ENCODE measurements at places on chromosomes 12 and 14.

DNA sequence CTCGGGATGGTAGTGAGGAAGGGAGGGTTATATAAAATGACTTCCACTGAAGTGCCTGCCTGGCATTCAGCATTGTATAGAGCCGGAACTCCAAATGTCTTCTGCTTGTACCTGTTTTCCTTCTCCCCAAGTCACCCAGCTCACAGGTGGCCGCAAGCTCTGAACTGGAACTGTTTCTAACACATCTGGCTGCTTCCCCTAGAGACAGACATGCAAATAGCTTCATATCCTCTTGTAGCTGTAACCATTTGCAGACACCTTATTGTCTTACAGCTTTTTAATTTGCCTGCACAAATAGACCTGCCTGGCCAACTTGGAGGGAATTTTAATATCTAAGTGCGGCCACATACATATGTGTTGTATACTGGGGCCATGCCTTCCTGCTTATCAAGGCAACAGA is 126.0 kb downstream of the CHST11 start:
- DNase-seq = no peak

DNA sequence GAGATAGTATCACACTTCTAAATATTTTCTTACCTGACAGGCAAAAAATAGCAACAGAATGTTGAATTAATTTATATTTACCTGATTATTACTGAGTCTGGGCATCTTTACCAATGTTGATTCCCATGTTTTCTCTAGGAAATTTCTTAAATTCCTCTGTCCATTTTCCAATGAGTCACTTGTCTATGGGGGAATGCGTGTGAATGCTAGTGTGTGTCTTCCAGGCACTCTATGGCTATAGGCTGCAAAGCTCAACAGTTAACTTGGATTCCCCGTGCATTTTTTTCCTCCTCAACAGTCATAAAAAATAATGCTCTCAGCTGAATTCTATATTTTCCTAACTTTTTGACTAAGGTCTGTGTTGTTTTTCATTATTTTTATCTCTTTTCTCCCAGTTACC is 1385.8 kb upstream of the FLRT2 start:
- DNase-seq = no peak

DNA sequence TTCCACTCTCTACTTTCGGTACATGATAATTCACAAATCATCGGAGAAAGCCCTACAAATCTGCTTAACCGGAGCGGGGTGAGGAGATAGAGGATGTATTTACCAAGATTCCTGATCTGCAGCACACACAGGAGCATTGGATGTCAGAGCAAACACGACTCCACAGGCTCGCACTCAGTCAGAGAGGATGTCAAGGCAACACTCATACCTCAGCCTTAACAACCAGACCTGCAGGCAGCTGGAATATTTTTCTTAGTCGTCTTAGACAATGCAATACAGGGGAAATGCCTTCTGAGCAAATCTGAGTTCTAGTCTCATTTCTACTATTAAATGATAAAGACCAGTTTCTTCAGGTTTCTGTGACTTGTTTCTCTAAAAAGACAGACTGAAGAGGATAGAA is 159.3 kb upstream of the CPNE8 start:
- no peak for DNase-seq

- DNase-seq = no peak
Measured at GRCh38 chr12:120652656-120653435, 12.4 kb downstream of the CABP1 start.

DNA sequence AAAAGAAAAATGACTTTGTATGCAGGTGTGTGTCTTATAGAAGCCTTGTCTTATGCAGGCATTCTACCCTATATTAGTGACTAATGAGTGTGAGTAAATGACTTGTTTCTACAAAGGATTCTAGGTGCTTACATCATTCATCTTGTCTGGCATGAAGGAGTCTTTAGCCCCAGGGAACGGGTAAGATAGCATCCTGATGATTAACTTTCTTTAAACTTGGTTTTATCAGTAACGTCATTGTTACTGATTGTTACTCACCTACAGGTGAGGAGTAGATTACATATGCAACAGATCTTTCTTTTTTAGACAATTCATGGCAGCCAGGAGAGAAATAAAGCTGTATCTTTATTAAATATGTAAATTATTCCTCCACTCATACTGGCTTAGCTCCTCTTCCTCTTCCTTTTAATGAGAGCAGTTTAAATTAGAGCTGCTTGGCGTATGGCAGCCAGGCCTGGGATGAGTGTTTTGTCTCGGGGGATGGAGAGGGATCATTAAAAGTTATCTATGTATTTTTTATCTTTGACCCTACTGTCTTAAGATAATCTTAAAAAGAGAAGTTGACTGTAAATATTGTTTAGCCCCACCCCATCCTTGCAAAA is 57.2 kb upstream of the ATP2A2 start:
- DNase-seq = no peak

- DNase-seq = no peak
Measured at GRCh38 chr12:5390174-5390799, 41.6 kb upstream of the NTF3 start.

DNA sequence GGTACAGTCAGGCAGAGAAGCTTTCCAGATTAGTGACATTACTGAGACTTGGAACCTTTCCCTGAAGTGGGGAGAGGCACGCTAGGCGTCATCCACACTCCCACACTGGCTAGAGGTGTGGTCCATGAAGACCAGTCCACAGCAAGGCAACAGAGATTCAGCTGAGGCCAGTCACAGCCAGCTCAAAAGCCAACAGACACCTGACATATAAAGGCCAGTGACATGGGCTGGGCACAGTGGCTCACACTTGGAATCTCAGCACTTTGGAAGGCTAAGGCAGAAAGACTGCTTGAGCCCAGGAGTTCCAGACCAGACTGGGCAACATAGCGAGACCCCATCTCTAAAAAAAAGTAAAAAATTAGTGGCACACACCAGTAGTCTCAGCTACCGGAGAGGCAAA is 10.9 kb downstream of the HRK start:
- no peak for DNase-seq

GRCh38 chr12:113912760-113913329 is 53.3 kb downstream of the RBM19 start:
- DNase-seq = peak; percentile 25

- no peak for DNase-seq
Measured at GRCh38 chr14:91516663-91517388, 6.7 kb upstream of the PPP4R3A start.

- DNase-seq = no peak
Measured at GRCh38 chr12:130831876-130832405, 7.1 kb downstream of the STX2 start.

GRCh38 chr14:61559641-61560201 is 135.6 kb upstream of the HIF1A start:
- DNase-seq = no peak

- DNase-seq = no peak
Measured at GRCh38 chr14:44963775-44964380, 1.9 kb downstream of the TOGARAM1 start.

DNA sequence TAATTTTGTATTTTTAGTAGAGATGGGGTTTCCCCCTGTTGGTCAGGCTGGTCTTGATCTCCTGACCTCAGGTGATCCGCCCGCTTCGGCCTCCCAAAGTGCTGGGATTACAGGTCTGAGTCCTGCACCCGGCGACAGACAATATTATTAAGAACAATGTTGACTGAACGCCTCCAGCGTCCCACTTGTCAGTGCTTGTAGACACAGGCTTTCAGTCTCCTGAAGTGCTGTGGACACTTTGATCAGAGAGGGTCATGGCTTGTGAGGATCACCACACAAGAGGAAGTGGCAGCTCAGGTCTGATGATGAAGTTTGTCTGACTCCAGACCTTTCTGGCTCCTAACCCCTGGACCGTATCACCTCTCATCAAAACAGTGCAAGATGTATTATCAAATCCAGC is 114.6 kb downstream of the CHST11 start:
- no peak for DNase-seq

GRCh38 chr12:79534029-79534867 is 156.5 kb downstream of the PAWR start:
- DNase-seq = no peak

GRCh38 chr12:52581481-52581880 is 7.8 kb upstream of the KRT74 start:
- no peak for DNase-seq

- DNase-seq = peak; percentile 88
Measured at GRCh38 chr14:106872611-106873446, 1346.4 kb downstream of the TMEM121 start.

DNA sequence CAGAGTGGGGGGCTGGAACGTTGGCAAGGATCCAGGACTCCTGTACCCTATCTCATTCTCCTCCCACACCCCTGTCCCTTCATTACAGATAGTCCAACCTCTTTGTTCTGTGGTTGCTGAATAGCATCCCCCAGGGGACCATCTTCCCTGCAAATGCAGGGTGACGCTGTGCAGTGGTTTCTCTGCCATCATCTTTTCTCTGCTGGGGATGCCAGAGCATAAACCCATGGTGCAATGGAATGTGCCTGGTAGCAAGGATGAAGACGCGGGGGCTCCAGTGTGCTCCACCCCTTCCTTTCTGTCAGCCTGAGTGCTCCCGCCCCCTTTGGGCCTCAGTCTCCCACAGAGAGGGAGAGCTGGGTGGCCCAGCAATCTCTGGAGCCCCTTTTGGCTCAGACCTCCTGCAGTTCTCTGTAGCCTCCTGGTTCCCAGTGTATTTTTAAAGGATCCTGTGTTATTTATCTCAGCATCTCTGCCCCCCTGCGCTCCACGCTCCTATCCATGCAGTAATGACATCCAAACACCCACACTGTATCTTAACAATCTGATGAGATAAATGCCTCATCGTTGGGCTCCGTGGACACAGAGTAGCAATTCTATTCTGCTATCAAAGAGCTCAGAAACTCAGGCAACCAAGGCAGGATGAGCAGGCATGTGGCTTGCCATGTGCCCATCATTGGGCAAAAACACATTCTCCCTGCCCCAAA is 212.8 kb downstream of the CACNA1C start:
- no peak for DNase-seq

All from stimulated activated CD4-positive, alpha-beta T cell treated with anti-CD3 and anti-CD28 coated beads, Interleukin-1b, Interleukin-23, amount 100 ng/mL, for 4 hours (primary cell).